MCF 10A (cell line): ENCODE measurements at places on chromosomes 1 and 21. TPM values are rescaled to one million over a fixed set of nuclear protein-coding genes. Genes with fewer than 3 reads are reported as not detected.
A peak's percentile ranks its signal among the peaks of the same experiment; 100 is the strongest.

DNA sequence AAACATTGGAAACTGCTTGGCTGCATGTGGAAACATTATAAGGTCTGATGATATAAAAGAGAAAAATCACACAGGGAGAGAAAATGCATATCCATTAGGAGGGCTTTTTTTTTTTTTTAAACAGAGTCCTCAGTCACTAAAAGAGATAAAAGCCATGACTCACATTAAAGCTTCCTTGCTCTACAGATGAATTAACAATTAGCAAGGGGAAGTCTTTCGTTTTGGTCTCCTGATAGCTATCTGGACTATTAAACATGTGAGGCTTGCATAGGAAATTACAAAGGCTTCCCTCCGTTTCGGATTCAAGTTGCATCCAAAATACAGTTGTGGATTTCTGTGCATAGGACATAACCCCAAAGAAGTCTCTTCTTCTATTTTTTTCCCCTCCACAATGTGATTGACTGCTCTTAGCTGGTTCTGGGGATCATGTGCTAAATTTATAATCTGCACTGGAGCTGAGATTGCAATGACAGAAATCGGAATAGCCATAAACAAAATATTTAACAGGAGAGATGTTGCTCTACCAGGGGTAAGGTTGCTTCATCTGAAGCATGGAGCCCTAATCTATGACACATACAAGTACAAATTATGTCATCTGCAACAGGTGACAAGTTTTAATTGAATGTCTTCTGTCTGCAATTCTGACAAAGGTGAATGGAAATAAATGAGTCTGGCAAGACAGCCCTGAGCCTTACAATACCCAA lies 146.8 kb downstream of the ESRRG start:
- no peak for DNase-seq
- H3K27ac ChIP-seq, result no peak overlapping the region
- no peaks in the 10 kb centered on the region for H3K4me1 ChIP-seq
- H3K4me3 ChIP-seq, result no peak overlapping the region

DNA sequence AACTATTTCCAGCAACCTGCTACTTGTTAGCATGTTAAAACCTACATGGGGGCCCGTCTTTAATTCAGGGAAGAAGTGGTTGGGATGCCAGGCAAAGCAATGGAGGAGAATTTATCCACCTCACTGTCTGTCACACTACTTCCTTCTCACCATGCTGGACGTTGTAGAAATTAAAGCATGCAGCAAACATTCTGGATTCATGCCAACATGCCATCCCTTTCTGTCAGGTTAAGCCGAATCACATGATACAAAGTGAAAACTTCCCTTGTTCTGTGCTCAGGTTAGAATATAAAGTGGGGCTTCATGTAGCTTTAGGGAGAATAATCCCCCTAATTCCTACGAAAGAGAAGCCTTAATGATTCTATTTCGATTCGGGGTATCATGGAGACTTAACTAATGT lies 95.5 kb downstream of the ERG start:
- H3K4me1 ChIP-seq, result peaks cover 6% of the 10 kb centered on the region
- H3K36me3 ChIP-seq, result no peaks in the 10 kb centered on the region
- H3K27me3 ChIP-seq, result peaks cover 5% of the 10 kb centered on the region
- DNase-seq, result no peak
- H3K27ac ChIP-seq, result no peak overlapping the region

LRRC39 gene
- total RNA-seq, result 0.65 and 0.74 TPM in 2 replicates

NR0B2 gene
- not detected in 2 replicates for total RNA-seq

GRCh38 chr21:42056996-42057689 lies 14.0 kb upstream of the UMODL1 start:
- H3K4me3 ChIP-seq, result no peak overlapping the region
- H3K27ac ChIP-seq, result no peak overlapping the region
- H3K4me1 ChIP-seq, result no peaks in the 10 kb centered on the region
- peak; percentile 64 for DNase-seq
- peaks cover 55% of the 10 kb centered on the region for H3K27me3 ChIP-seq
- H3K36me3 ChIP-seq, result no peaks in the 10 kb centered on the region

GRCh38 chr21:42569732-42570301 lies 56.2 kb downstream of the SLC37A1 start:
- H3K4me3 ChIP-seq, result no peak overlapping the region
- H3K27me3 ChIP-seq, result no peaks in the 10 kb centered on the region
- H3K27ac ChIP-seq, result no peak overlapping the region
- H3K36me3 ChIP-seq, result peaks cover 22% of the 10 kb centered on the region
- H3K4me1 ChIP-seq, result no peaks in the 10 kb centered on the region

PSRC1 gene
- 13.0 and 19.4 TPM in 2 replicates for total RNA-seq

- no peaks in the 10 kb centered on the region for H3K36me3 ChIP-seq
- H3K4me1 ChIP-seq, result no peaks in the 10 kb centered on the region
- H3K4me3 ChIP-seq, result no peak overlapping the region
Measured at GRCh38 chr1:154899041-154899440, 29.0 kb upstream of the KCNN3 start.

- H3K27me3 ChIP-seq, result no peaks in the 10 kb centered on the region
- H3K4me1 ChIP-seq, result peaks cover 6% of the 10 kb centered on the region
- H3K36me3 ChIP-seq, result no peaks in the 10 kb centered on the region
- H3K27ac ChIP-seq, result no peak overlapping the region
- DNase-seq, result no peak
Measured at GRCh38 chr1:20630729-20631128, 2.5 kb upstream of the PINK1 start.

DNA sequence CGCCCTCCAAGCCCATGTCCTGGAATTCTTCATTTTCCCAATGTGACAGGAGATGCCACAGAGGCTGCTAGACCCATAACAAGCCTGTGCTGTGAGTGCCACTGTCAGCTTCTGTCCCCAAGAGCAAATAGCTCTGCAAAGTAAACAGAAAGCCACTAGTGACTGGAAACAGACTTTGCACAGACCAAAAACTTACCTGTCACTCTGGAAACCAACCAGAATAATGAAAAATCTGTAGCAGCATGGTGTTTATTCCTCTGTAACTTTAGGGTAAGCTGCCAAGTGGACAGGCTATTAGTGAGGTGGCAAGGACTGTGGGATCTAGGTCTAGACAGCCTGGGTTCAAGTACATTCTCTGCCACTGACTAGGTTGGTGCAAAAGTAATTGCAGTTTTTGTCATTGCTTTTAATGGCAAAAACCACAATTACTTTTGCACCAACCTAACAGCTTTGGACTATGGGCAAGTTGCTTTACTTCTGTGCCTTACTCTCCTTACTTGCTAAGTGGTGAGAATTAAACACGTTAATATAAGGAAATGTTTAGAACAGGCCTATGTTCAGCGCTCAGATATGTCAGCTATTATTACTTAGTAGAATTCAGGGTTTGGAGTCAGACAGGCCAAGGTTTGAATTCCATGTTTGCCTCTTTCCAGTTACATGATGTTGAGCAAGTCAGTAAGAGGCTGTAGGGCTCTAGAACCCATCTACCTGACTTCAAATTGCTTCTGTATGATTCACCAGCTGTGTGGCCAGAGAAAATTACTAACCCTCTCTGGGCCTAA lies at the start of gene C8B:
C8B (minus strand) TSS at position 100 of the 782 bp plus-strand sequence; CDS start at position 33, 67 bp downstream.
- H3K27ac ChIP-seq, result no peak within 1 kb of the TSS
- H3K27me3 ChIP-seq, result no peaks in the 10 kb centered on the region
- no peak for DNase-seq
- H3K4me1 ChIP-seq, result no peaks in the 10 kb centered on the region

PLEKHA6 gene
- 65.9 and 75.9 TPM in 2 replicates for total RNA-seq

DNA sequence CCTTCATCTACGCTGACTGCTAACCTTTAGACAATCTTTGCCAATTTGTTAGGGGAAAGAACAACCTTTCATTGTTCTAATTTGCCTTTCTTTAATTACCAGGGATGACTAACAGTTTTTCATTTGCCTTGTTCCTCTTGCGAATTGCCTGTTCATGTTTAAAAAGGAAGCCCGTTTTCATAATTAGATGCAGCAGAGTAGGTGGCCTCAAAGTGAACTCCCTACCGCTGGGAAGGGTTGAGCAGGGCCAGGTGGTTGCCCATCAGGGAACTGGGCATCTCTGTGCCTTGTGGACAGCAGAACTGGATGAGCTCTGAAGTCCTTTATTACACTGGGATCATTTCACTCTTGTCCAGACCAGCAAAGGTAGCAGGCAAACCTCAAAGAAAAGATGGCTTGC lies 59.0 kb downstream of the HIVEP3 start:
- no peak overlapping the region for H3K27ac ChIP-seq
- DNase-seq, result no peak
- H3K27me3 ChIP-seq, result no peaks in the 10 kb centered on the region
- H3K4me1 ChIP-seq, result peaks cover 24% of the 10 kb centered on the region
- no peaks in the 10 kb centered on the region for H3K36me3 ChIP-seq
- no peak overlapping the region for H3K4me3 ChIP-seq
